Stimulated activated CD8-positive, alpha-beta memory T cell treated with anti-CD3 and anti-CD28 coated beads, Interleukin-15, amount 100 ng/mL, for 4 hours (primary cell): ENCODE measurements at places on chromosomes 13 and 19.

GRCh38 chr19:54791476-54791875, 11.9 kb upstream of the KIR2DL4 start:
- no peak for DNase-seq

- no peak for DNase-seq
Measured at GRCh38 chr13:22110368-22110767, 439.5 kb downstream of the FGF9 start.

GRCh38 chr13:98447881-98448641, 128.8 kb downstream of the STK24 start:
- DNase-seq = no peak

DNA sequence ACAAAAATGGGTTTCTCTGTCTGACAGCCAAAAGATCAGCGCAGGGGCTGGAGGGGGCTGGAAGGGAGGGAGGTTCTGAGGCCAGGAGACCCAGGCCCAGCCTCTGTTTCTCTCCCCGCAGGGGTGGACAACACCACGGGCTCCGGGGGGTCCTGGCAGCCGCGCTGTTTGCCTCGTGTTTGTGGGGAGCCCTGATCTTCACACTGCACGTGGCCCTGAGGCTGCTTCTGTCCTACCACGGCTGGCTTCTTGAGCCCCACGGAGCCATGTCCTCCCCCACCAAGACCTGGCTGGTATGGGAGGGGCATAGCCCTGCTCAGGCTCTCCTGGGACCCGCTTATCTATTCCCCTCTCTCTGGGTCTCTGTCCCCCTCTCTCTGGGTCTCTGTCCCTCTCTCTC, 9.6 kb downstream of the CPT1C start:
- no peak for DNase-seq

DNA sequence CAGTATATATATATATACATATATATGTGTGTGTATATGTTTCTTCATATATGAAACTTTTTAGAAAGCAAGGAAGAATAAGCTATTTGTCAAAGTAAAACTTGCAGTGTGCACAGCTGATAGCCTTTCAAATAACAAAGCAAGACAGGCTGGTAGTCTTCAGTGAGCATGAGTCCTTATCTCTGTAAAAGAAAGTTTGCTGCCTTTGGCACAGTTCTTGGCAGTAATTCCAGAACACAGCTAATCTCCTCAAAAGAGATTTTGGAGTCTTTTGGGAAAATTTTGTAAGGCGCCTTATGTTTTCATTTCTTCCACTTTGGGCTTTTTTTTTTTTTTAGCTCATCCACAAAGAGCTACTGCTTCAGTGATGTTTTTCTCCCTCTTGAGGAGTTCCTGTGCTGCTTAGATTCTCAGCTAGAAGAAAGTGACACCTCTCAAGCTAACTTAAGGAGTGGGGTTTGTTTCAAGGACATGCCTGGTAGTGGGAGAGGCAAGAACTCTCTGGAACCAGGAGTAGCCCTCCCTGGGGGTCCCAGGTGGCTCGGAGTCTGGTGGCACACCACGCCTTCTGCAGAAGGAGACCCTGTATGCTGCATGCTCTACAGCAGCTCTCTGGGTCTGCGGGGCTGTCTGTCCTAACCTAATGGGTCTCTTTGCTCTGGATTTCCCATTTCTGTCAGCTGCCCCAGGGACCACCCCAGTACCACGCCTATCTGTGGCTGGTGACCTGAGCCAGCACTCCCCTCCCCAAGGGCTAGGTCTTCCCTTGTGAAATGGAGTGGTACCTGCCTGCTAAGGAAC, 58.8 kb downstream of the TNFRSF19 start:
- DNase-seq = no peak

DNA sequence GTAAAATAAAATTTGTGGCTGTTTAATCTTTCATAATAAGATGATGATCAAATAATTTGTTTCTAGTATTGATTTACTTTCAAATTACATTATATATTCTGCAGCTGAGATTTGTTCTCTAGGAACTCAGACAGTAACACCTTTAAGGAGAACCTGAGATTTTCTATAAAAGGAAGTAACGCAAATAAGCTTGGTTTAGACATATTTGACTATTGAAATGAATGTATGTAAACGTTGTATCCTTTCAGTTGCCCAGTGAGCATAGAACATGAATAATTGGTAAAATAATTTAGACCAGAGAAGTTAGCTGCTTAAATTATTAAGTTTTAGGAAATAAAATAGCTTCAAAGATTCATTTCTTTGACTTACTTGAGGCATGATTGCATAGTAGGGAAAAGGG, 3.1 kb downstream of the CDK8 start:
- DNase-seq = no peak

DNA sequence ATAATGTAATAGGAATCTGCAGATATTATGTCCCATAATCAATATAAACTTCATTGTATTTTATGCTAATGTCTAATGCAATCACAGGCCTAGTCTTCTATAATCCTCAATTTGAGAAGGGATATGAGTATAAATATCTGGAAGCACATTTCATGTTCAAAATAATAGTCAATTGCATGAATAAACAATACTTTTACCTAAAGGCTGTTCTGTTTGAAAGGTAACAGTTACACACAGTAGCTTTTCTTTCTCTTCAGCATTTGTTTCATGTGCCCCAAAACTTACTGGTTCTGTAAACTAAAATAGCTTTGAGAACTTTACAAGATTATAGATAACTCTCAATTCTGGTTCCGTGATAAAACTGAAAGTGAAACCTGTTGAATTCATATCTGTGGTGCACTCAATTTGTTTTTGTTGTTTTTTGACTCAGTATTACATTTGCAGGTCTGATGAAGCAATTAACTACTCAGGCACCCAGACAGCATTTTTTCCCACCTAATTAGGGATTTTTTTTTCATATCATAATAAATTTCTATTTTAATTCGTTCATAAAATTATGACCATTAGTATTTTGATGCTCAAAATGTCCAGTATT, 1193.8 kb downstream of the SLITRK1 start:
- no peak for DNase-seq

DNA sequence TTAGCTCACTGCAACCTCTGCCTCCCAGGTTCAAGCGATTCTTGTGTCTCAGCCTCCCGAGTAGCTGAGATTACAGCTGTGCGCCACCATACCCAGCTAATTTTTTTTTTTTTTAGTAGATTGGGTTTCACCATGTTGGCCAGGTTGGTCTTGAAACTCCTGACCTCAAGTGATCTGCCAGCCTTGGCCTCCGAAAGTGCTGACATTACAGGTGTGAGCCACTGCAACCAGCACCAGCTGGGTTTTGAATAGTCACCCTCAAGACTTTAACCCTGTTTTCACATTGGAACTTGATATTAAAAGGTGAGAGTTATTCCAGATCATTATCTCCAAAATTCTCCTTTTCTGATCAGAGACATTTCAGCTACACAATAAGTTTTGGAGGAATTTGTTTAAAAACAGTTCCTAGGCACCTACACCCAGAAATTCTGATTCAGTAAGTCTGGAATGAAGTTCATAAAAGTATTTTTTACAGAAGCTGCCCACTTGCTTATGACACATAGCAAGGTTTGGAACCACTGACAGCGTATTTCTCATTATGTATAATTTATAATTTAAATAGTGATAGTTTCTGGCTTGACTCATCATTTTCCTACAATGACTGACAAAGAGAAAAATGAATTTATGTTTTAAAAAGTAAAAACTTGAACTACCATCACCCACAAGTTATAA, 417.3 kb downstream of the DIAPH3 start:
- no peak for DNase-seq

DNA sequence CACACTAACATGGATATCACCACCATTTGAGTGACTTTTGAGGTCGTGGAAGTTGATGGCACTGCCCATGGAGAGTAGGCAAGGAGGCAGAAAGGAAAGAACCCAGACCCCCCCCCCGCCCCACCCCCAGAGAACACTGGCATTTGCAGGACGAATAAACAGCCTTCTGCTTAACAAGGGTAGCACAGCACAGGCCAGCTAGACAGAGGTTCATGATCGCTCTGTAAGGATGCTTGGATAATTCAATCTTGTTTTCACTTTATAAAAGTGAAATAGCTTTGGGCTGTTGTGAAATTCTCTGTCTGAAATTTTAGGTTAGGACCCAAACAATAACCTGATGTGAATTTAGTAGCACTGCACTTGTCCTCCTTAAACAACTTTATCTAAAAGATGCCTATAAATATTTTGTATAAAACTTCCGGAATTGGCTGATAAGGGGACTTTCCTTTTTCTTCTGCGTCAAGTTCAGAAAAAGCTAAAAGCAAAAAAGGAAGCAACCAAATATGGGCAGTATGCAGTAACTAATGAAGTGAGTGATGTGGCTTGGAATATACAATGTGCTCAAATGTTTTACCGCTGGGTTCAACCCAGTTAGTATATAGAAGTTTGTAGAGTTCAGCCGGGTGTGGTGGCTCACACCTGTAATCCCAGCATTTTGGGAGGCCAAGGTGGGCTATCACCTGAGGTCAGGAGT, 163.7 kb downstream of the SHISA2 start:
- no peak for DNase-seq

DNA sequence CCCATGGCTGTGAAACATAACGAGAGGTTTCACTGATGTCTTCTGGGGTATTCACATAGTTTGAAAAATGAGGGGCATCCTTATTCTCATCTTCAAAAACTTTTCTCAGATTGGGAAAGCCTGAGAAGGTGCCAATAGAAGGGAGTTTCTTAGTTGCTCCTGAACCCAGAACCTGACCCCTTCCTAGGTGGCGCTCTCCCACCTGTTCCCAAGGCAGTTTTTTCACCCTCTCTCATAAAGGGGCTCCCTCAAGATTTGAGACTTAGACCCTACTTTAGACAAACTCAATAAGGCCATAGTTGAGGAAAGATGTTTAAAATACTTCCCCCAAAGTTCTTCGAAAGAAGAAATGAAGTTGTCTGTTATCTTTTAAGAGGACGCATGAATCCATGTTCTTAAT, 142.2 kb downstream of the FGF9 start:
- DNase-seq = no peak

DNA sequence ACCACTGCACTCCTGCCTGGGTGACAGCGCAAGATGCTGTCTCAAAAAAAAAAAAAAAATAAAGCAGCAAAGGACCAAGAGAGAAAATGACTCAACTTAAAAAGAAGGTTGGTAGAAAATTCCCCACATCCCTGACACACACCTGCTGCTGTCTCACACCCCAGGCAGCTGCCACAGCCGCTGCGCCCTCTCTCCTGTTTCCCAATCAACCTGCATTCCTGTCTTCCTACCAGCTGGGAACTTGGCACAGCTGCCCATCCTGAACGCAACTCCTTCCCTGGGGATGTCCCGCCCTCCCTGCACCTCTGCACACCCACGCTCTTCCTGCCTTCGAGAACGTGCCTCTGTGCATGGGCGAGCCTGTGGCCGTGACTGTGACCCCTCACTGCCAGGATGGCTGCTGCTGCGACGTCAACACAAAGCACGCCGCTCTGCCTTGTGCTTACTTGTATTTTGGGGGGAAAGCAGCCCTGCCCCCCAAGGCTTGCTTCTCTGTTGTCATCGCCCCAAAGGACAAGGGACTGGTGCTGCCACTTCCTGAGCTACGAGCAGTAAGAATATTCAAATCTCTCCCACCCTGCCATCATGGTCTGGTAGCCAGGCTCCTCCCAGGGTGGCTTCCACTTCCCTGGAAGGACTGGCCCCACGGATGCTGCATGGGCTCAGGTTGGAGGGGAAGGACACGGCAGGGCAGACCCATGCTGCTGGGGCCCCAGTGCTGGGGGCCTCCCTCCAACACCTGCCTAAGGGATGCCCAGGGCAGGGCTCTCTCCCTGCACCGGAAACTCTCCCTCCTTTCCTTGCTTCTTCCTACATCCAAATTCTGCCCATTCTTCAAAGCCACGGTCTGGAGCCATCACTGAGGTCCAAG, 20.7 kb downstream of the SH3GL1 start:
- DNase-seq = no peak

- DNase-seq = no peak
Measured at GRCh38 chr19:911197-912033, 1.6 kb downstream of the R3HDM4 start.

- no peak for DNase-seq
Measured at GRCh38 chr13:20525144-20525600, 485 bp downstream of the CRYL1 start.

GRCh38 chr13:113852536-113853517, 11.0 kb downstream of the GAS6 start:
- DNase-seq = no peak

GRCh38 chr13:31327182-31327860, 127.5 kb downstream of the B3GLCT start:
- DNase-seq = no peak

GRCh38 chr13:54980651-54981050, 1952.0 kb downstream of the OLFM4 start:
- no peak for DNase-seq

DNA sequence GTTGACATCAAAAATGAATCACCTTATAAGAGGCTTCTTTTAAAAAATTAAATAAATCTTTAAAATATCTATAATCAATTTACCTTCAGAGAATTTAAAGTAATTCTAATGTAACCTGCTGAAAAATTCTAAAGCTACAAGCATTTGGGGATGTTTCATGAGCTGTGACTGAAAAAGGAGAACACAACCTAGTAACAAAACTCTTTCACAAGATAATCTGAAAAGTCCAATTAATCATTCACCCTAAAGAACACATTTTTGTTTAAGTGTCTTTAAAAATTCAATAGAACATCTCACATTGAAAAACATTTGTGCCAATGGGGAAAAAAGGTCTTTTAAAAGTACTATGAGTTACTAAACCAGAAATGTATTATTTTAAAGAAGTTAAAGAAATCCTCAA, 22.8 kb downstream of the KLF12 start:
- DNase-seq = no peak

GRCh38 chr13:76189882-76190519, 553.9 kb downstream of the LMO7 start:
- no peak for DNase-seq

DNA sequence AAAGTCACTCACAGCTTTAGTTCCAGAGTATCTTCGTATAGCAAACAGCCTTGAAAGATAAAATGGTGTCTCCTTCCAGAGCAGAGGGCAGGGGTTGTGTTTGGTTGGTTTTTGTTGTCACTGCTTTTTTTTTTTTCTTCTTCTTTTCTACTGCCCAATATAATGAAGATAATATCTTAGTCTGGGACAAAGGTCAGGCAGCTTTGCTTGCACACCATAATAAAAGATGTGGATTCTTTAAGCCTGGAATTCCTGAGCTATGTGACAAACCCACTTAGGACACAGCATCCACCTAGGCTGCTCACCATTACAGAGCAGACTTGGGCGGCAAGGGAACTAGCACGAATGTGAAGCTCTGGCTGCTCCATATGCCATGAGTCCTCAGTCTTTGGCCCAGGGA, 165.6 kb upstream of the MIR17HG start:
- no peak for DNase-seq

DNA sequence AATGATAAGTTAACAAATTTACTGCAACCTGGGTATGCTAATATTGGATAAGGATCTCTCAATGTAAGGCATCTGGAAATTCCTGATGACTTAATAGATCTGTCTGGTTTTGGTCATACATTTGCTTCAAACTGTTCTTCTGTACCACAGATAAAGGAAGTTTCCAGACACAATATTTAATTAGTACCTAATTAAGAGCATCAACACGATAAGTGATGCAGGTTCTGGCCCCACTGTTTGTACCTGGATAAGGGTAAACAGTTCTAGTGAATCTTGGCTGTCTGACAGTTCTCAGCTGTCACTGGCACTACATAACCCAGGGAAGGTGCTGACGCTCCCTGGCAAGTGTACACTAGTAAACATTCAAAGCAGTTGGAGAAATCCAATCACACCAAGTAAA, 165.6 kb downstream of the MZT1 start:
- no peak for DNase-seq
